ENCODE measurements at places on chromosomes 2 and 18. TPM values are rescaled to one million over a fixed set of nuclear protein-coding genes. Genes with fewer than 3 reads are reported as not detected.

- no peak for DNase-seq
- H3K27ac ChIP-seq, result no peak overlapping the region
- H3K4me1 ChIP-seq, result no peaks in the 10 kb centered on the region
- H3K36me3 ChIP-seq, result no peaks in the 10 kb centered on the region
- H3K27me3 ChIP-seq, result no peaks in the 10 kb centered on the region
These were observed 124.2 kb downstream of the LPIN1 start for GRCh38 chr2:11870584-11870983.

- no peak for DNase-seq
- H3K27ac ChIP-seq, result peak overlapping the region; percentile 47
- peaks cover 6% of the 10 kb centered on the region for H3K4me1 ChIP-seq
These were observed 4.6 kb downstream of the EN1 start for GRCh38 chr2:118842661-118843482.

GRCh38 chr2:218362606-218363005, 5.9 kb downstream of the CATIP start:
- no peaks in the 10 kb centered on the region for H3K36me3 ChIP-seq
- H3K27me3 ChIP-seq, result peaks cover under 1% of the 10 kb centered on the region
- H3K27ac ChIP-seq, result no peak overlapping the region

GRCh38 chr2:19933351-19933981, 31.7 kb upstream of the TTC32 start:
- H3K36me3 ChIP-seq, result peaks cover 15% of the 10 kb centered on the region
- peak; percentile 81 for DNase-seq
- H3K27me3 ChIP-seq, result no peaks in the 10 kb centered on the region
- peaks cover 10% of the 10 kb centered on the region for H3K4me1 ChIP-seq
- peak overlapping the region; percentile 71 for H3K27ac ChIP-seq
- H3K4me3 ChIP-seq, result peak overlapping the region; percentile 32

DNA sequence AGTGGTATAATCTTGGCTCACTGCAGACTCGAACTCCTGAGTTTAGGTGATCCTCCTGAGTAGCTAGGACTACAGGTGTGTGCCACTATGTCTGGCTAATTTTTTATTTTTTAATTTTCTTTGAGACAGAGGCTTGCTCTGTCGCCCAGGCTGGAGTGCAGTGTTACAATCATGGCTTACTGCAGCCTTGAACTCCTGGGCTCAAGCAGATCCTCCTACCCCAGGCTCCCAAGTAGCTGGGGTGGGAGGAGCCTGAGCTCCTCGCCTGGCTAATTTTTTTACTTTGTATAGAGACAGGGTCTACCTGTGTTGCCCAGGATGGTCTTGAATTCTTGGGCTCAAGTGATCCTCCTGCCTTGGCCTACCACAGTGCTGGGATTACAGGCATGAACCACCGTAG, 62.5 kb downstream of the BABAM2 start:
- no peak overlapping the region for H3K4me3 ChIP-seq
- H3K27me3 ChIP-seq, result no peaks in the 10 kb centered on the region
- H3K36me3 ChIP-seq, result no peaks in the 10 kb centered on the region
- peaks cover 23% of the 10 kb centered on the region for H3K4me1 ChIP-seq
- no peak overlapping the region for H3K27ac ChIP-seq

DNA sequence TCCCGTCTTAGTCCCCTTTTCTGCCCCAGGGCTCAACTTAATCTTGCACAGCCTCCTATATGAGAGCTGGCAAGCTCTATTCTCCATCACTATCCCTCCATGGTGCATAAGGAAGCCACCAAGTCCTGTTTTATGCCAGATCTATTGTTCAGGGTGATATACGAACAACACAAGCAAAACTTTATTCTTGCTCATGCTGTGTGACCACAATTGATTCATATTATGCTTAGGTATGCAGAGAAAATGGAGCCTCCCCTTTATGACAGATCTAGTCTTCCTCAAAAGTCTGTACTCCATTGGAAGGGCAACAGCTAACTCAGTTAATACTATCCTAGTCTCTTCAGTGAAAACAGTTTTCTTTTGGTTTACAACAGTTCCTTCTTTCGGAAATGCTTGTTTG, 94.0 kb upstream of the STON1 start:
- peak; percentile 15 for DNase-seq
- H3K36me3 ChIP-seq, result no peaks in the 10 kb centered on the region
- H3K27ac ChIP-seq, result no peak overlapping the region
- H3K27me3 ChIP-seq, result no peaks in the 10 kb centered on the region
- peaks cover 5% of the 10 kb centered on the region for H3K4me1 ChIP-seq

GRCh38 chr2:13560322-13560721, 843.6 kb downstream of the TRIB2 start:
- H3K4me3 ChIP-seq, result no peak overlapping the region
- H3K4me1 ChIP-seq, result peaks cover 9% of the 10 kb centered on the region
- H3K36me3 ChIP-seq, result no peaks in the 10 kb centered on the region
- H3K27ac ChIP-seq, result no peak overlapping the region
- no peak for DNase-seq

DNA sequence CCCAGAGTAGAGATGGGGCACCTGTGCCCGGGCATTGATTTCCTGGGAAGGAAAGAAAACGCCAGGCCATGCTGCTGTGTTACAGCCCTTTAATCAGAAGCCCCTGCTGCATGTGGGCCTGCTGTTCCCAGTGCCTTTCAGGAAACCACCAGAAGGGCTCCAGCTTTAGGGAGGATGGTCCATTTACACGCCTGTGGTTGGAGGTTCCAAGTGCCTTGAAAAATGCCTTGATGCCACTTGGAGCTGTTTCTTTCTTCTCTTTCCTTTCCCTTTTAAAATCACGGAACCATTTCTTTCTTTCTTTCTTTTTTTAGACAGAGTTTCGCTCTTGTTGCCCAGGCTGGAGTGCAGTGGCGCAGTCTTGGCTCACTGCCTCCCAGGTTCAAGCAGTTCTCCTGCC, 60.5 kb downstream of the AGAP1 start:
- peaks cover 4% of the 10 kb centered on the region for H3K4me1 ChIP-seq
- no peak overlapping the region for H3K4me3 ChIP-seq
- H3K36me3 ChIP-seq, result no peaks in the 10 kb centered on the region
- no peak for DNase-seq

DNA sequence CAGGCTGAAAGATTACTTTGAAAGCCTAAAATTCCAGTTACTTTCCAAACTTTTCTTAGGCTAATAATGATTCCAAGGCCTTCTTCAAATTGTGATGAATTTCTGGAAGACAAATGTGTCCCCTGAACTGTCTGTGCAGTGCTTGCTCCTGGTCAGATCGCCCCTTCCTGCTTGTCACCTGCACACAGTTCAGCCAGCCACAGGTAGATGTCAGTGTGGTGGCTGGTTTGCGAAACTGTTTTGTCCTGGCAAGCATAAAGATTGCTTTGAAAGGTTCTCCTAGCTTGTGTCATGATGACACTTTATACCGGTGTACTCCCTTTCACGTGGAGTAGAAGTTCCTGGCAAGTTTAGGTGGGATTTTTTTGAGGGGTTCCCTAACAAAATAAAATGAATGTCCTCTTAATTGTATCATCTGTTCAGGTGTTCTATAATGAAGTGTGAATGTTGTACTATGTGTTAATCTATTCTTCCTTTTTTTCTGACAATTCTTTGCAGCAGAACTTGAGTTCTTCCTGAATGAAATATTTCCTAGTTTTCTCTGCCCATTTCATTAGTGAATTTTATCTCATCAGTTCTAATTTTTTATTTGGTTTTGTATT, 298.8 kb downstream of the ZNF407 start:
- no peaks in the 10 kb centered on the region for H3K36me3 ChIP-seq
- peaks cover 8% of the 10 kb centered on the region for H3K4me1 ChIP-seq
- H3K4me3 ChIP-seq, result no peak overlapping the region
- DNase-seq, result no peak
- no peaks in the 10 kb centered on the region for H3K27me3 ChIP-seq

The CYP27A1 gene
- total RNA-seq, result 3.9 TPM

The HOXD13 gene
- total RNA-seq, result not detected

The RGPD3 gene
- total RNA-seq, result 0.10 TPM

The CPLX4 gene
- not detected for total RNA-seq

The FIGN gene
- 30.3 TPM for total RNA-seq

The NOL4 gene
- 1.9 TPM for total RNA-seq

All from astrocyte (in vitro differentiated cells and primary cell).